ENCODE measurements at places on chromosomes 3 and 15.

DNA sequence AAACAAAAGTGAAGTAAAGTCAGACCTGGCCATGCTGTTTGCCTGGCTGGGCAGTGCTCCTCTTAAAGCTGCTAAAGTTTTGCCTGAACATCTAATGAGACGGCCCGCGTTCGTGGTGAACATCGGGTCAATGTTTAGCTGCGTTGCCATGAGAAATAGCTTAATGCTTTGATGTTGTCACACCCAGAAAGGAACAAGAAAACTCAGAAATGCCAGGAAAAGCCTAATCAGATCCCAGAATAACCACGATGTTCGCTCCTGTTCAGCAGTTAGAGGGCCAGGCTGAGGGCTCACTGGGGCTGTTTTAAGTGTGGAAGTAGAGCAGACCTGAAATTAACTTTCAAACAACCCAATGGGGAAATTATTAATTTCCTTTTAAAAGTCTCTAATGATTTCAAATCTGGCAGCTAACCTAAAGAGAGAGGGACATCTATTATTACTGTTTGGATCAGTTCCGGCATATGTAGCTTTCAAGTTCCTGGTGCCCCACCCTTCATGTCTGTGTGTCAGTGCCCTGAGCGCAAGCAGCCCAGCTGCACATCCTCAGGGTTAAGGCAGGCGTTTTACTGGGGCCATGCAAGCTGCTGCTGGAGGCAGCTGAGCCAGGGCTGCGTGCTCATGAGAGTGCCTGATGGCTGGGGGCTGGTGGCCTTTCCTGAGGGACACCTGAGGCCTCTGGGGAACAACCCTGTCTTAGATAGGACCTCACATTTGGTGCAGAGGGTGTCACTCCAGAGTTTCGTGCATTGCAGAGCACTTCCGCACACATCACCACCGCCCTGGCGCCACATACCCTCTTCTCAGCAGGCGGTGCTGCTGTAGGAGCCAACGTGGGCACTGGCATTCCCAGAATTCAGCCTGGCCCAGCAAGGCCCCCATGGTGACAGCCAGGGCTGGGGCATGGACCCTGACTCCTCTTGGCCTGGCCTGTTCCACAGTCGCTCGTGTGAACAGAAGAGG, 76.6 kb downstream of the LRRK1 start:
- DNase-seq = no peak

DNA sequence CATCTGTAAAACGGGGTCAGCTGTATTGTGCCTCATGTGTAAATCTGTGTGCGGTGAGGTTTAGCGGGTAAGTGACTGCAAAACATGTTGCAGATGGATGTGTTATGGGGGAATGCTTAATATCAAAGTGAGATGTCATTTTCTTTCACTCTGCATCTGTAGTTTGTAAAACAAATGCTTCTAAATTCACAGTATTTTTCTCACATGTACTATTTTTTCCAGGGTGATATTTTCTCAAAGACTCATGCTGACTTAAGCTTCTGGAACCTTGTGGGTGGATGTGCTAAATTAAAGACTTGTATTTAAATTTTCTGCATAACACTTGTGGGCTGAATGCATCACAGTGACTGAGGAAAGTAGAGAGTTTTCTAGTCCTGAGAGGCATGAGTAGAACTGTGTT, 115.2 kb upstream of the TP63 start:
- no peak for DNase-seq

- DNase-seq = no peak
These were observed 18.7 kb downstream of the MGLL start for GRCh38 chr3:127803619-127804018.

DNA sequence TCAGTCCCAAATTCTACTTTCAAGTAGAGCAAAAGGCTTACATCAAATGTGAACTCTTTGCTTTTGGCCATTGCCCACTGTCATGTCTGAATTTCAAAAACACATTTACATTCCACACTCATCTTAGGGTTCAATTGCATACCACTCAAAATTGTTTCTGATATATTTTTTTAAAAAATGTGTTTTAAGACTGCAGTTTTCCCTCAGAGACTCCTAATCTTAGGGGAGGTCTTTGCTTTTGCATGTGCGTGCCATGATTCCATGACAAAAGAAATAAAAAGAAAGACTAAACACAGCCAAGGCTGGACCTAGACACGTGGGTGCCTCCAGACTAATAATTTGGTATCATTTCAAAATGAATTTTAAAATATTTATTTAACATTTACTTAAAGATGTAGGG, 396.8 kb upstream of the RASGRP1 start:
- no peak for DNase-seq

DNA sequence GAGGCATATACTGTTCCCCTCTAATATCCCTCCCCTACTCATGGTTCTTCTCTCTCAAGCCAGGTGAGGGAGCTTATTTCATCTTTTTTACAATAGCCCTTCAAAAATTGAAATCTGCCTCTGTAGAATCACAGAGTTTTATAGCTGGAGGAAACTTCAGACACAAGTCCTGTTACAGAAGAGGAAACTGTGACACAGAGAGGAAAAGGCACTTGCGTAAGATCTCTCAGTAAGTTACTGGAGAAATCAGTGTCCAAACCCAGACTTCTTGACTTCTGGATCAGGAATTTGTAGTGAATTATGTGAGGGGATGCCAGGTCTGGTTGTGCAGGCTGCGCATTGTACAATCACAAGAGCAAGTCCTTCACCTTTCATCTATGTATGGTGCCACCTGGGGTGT, 4.6 kb downstream of the FGD5 start:
- DNase-seq = no peak

- DNase-seq = no peak
These were observed 117.2 kb downstream of the TCF12 start for GRCh38 chr15:57035664-57036063.

DNA sequence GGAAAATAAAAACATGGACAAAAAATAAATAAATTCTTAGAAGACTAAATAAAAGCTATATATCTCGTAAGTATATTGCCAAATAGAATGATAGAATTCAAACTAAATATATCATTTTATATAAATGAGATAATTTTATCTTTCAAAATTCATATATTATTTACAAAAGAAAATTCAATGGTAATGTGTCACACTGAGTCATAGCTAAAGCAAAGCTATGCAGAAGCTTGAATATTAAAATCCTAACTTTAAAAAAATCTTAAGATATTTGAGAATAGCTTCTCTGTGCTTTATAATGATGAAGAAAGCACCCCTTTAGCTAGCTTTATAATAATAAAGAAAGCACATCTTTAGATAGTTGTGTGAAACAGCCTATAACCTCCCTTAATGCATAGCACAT, 1010.8 kb downstream of the OTOL1 start:
- no peak for DNase-seq

DNA sequence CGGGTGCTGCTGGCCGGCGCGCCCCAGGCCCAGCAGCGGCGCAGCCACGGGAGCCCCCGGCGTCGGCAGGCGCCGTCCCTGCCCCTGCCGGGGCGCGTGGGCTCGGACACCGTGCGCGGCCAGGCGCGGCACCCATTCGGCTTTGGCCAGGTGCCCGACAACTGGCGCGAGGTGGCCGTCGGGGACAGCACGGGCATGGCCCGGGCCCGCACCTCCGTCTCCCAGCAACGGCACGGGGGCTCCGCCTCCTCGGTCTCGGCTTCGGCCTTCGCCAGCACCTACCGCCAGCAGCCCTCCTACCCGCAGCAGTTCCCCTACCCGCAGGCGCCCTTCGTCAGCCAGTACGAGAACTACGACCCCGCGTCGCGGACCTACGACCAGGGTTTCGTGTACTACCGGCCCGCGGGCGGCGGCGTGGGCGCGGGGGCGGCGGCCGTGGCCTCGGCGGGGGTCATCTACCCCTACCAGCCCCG, 777 bp downstream of the LOXL1 start:
- DNase-seq = peak; percentile 92

GRCh38 chr3:193828477-193828876, 235.5 kb downstream of the OPA1 start:
- DNase-seq = no peak

- no peak for DNase-seq
These were observed 203.0 kb downstream of the MYRIP start for GRCh38 chr3:40012381-40012780.
